Retina (tissue), 1 donor: ENCODE measurements at places on chromosomes 7 and 10.

DNA sequence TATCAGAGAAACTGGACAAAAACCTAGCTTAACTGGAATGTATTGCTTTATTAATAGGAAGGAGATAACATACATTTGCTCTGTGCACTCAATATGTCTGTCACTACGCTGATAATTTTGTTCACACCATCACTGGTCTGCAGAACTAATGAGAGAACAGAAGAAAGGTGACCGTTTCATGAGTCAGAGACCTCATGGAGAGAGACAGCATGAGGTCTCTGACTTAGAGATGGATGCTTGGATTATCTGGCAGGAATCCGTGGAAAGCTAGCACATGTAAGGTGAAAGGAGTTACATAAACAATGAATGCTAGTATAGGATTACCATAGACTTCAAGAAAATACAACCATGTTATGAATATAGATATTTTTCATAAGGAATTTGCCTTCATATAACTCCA lies 947.3 kb downstream of the IPMK start:
- DNase-seq: no peak

- DNase-seq: no peak
Observed at GRCh38 chr10:118340486-118340885, 1.6 kb downstream of the FAM204A start.

GRCh38 chr7:99499371-99499720 lies 735 bp downstream of the ZNF394 start:
- DNase-seq: no peak

DNA sequence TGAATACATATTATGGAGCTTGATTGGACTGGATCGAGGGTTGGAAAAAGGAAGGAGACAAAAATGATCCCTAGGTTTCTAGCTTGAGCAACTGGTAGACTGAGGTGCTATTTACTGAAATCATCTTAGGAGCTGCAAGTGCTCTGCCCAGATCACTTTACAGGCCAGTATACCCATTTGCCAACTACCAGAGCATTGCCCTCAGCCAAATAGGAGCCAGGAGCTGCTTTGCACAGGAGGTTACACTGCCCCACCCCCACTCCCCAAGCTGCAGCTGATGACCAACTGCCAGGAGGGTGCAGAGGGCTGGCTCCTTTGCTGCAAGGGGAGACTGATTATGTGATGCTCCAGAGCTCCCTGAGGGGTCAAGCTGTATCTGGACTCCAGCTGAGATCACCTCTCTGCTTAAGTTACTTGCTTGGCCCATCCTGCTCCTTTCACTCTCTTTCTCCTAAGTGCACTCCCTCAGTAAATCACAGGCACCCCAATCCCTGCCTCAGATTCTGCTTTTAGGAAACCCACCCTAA lies 275.4 kb downstream of the ZEB1 start:
- no peak for DNase-seq

- DNase-seq: no peak
Observed at GRCh38 chr10:62231371-62231770, 37.3 kb downstream of the RTKN2 start.

DNA sequence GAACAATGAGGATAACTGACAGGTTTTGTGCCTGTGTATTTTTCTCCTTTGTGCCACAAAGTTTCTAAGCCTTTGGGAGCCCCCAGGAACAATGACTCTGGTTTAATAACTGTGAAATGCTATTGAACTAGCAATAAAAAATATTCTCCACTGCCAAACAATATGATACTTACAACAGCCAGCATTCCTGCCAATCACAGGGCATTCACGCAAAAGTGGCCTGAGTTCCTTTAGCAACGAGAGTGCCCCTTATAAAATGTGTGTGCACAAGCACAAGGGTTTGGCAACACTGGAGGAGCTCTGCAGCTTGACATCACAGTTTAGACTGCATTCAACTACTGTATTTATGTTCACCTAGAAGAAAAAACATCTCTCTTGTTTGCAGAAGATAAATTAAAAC lies 412.9 kb upstream of the NFE2L3 start:
- no peak for DNase-seq

GRCh38 chr10:13672548-13672947 lies 85.8 kb downstream of the PRPF18 start:
- no peak for DNase-seq
